Activated CD4-positive, CD25-positive, alpha-beta regulatory T cell (primary cell): ENCODE measurements at places on chromosomes 12 and 14.

DNA sequence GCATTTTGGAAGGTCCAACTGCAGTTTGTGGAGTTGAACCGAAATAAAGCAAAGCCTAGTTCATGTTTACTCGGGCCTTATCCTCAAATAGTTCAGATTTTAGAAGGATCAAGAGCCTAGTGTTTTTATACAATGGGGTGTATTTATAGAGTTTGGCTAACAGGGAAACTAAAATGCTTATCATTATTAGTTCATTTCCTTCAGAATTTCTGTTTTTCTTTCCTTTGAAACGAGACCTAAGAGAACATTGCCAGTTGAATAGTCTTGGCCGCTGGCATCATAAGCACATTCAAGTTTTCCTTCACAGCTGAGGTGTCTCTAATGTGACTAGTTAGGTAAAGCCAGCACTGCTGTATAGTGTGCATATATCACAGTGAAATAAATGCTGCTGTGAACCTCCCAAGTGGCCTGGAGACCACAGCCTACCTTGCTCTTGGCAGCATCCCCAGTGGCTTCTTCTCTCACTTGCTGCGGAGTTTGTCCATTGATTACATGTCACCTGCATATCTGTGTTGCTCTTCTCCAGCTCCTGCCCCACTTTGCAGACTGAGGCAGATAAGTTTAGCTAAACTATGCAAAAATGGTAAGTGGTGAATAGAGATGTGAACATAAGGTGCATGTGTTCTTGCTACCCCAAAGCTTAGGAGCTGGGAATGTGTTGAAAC is 88.8 kb downstream of the ANO6 start:
- no peak for DNase-seq

DNA sequence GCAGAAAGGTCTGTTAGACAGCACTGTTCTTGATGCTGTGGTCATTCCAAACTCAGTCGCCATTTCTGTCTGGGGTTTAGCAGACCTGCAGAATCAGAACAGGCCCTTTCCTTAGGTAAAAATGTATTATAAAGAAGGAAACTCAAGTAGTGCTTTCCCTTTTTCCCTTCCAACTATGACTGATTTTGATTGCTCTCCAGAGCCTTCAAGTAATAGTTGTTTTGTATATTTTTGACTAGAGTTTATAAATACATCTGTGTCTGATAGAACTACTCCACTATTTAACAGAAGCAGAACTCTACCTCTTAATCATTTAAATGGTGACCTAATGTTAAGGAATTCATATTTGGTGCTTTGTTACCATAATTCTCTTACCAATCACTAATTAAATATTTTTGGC is 74.0 kb downstream of the WNK1 start:
- DNase-seq: no peak

GRCh38 chr14:75636100-75636692 is 24.5 kb downstream of the ERG28 start:
- DNase-seq: no peak

DNA sequence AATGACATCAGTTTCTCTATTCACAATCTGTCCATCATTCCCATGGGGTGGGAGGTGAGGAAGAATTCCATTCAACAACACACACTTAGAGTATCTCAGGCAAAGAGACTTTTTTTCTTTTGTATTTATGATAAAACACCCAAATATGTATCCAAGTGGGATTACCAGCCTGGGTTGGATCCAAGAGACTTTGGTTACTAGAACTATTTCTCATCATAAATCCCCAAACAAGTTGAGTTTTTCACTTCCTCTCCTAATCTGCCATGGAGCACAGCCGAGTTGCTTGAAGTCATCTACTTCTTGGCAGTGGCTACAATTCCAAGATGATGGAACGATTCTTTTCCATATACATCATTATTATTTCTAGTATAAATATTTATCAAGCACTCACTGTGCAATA is 209.2 kb upstream of the HMGA2 start:
- no peak for DNase-seq

GRCh38 chr14:49545071-49545470 is 41.1 kb downstream of the RPS29 start:
- DNase-seq: no peak

- no peak for DNase-seq
Observed at GRCh38 chr12:81573228-81573627, 185.9 kb downstream of the PPFIA2 start.

GRCh38 chr12:6555018-6555691 is 687 bp downstream of the IFFO1 start:
- no peak for DNase-seq

DNA sequence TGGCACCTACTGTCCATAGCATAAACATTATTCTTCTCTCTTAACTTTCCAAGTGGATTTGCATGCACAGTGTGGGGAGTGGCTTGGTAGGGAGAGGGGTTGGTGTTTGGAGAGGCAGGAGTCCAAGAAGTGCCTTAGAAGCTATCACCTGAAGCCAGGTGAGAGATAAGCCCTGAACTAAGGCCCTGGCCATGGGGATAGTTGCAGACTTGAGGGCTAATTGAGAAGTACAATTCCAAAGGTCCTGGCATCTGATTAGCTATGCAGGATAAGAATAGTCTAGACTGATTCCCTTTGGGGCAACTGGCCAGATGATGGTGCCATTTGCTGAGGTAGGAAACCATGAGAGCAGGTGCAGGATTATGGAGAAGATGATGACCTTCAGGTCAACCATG is 2.0 kb upstream of the PCK2 start:
- no peak for DNase-seq

DNA sequence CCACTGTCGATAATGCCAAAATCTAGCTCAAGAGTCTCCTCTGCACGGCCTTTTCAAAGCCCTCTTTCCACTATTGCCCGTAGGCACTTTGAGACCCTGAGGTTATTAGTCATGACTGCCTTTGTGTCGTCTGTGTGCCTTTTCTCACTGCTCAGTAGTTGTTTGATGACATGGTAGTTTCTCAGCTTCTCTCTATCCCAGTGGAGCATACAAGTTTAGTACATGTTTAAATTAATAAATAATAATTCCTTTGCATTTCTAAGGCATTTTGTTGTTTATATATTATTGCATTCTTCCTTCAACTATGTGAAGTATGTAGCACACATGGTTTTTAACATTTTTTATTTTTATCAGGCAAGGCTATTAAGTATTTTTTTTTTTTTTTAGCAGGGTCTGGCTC is 458.1 kb downstream of the PCNX1 start:
- no peak for DNase-seq

DNA sequence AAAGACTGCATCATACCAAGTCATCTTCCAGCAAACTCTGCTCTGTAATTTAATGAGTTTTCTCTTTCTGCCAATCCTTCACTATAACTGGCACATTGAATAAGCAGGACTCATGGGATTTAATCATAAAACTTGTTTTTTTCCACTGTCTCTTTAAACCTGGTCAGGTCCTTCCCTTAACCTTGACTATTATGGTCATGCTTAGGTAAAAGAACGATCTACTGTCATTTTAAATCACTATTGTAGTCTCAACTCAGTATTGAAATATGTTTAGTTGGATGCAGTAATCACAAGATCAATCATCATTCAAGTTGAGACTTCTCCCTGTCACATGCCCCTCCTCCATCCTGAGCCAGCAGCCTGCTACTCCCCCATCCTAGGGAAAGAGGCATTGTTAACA is 56.1 kb downstream of the SLC35F4 start:
- DNase-seq: no peak

DNA sequence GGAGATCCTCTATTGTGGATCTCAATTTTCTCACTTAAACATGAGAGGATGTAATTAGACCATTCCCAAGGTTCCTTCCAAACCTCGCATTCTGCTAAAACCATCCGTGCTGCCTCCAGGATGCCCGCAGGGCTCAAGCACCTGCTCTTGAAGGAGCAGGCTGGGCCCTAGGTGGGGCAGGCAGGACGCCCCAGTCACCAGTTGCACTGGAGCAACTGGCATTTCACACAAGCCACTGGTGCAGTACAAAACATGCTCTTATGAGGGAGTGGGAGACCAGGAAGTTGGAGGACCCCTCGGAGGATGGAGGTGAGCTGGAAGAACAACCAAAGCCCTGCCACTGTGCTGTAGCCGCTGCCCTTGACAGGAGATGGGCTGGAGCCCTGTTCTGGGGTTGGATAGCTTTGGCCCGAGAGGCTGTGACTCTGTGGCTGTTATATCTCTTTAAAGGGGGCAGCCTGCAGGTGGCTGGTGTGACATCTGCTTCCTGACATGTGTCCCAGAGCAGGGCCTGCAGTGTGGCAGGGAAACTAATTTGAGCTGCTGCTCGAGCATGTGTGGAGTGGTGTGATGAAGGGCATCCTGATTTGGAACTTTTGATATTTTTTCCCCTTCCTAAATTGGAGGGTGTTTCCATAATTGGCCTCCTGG is 122.2 kb downstream of the CRACR2A start:
- no peak for DNase-seq

DNA sequence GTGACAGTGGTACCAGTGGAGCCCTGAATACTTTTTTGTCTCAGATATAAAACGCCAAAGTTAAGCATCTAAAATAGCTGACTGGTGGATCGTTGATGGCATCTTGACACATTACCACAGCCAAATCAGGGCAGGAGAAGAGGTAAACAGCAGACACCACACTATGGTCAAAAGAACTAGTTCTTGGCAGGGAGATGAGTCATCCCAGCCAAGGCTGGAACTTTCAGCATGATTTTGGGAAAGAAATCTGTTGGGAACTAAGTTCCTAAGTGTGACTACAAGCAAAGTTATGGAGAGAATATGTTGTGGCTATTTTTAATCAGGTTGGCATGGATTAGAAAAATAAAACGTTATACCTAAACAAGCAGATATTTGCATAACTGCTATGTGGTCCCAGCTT is 36.9 kb downstream of the LGR5 start:
- DNase-seq: no peak

DNA sequence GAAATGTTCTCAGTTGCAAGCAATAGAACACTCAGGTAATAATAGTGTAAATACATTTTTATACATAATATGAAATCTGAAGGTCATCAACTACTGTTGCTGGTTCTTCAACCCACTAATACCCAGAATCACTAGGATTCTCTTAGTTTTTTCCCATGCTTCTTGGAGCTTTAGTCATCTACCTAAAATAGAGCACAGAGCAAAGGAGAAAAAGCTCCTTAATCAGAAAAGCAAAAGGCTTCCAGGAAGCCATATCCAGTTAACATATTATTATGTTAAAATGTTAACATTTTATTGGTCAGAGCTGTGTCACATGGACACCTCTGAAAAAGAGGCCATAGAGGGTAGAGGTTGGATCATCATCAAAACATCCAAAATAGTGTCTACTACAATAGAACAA is 57.0 kb downstream of the CCER1 start:
- no peak for DNase-seq

DNA sequence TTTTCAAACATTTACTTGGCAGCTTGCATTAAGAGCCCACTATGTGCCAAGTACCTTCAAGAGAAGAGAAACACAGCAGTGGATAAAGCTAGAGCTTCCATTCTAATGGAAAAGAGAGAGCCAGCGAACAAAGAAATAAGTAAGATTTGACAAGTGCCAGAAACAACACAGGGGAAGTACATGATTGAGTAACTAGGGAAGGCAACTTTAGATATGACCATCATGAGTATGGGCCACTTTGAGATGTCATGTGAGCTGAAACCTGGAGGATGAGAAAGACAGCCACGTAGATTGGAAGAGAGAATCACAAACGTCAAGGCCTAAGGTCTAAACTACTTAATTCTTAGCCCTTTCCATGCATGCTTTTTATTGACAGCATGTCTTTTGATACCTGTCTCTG is 121.4 kb downstream of the ITPR2 start:
- DNase-seq: no peak

- DNase-seq: no peak
Observed at GRCh38 chr14:100761481-100761880, 34.8 kb downstream of the DLK1 start.

GRCh38 chr14:78509516-78509915 is 339.3 kb downstream of the NRXN3 start:
- no peak for DNase-seq

GRCh38 chr14:68404652-68405183 is 388.1 kb downstream of the ZFP36L1 start:
- DNase-seq: no peak

GRCh38 chr12:52964556-52965336 is 15.8 kb downstream of the KRT18 start:
- DNase-seq: no peak

DNA sequence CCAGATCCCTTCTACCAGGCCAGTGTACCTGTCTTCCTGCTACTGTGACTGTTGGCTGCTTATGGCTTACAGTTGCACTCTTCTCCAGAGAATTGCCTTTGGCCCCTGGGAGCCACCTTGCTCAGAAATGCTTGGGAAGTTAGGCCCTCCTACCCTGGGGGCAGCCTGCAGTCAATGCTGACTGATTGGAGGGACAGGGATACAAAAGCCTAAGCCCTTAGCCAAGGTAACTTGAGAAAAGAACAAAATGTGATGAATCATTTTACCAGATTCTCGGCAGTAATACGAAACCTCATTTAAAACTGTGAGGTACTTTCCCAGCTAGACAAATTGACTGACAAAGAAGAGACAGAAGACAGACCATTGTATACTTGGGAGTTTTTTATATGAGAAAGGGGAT is 47.3 kb downstream of the PTCSC3 start:
- no peak for DNase-seq

DNA sequence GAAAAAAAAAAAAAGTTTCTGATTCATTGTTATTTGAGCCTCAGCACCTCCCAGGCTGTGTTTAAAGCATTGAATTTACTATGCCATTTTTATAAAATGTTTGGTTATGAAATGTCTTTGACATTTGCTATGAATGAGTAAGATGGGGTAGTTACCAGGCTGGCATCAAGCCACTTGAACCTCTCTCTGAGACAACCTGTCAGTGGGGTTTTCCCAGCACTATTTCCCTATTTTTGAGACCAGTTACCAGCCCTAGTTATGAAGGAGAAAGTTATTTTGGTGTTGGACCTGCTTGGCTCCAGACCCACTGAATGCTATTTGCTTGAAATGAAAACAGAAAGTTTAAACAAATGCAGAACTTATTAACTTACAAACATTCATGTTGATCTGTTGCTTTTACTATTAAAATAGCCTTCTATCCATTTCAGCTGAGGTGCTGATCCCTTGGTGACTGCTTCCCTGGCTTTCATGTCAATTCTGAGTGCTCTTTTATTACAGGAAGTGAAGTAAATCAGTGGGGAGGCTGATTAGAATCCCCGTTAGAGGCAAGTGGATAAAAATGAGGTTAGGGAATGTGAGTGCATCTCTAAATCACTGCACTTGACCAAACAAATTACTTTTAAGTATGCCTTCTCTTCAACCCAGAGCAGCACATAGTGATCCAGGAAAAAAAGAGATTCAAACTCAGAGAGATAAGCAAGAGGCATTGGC is 37.8 kb downstream of the LLPH start:
- no peak for DNase-seq

GRCh38 chr12:91922139-91922538 is 223.5 kb downstream of the BTG1 start:
- no peak for DNase-seq

DNA sequence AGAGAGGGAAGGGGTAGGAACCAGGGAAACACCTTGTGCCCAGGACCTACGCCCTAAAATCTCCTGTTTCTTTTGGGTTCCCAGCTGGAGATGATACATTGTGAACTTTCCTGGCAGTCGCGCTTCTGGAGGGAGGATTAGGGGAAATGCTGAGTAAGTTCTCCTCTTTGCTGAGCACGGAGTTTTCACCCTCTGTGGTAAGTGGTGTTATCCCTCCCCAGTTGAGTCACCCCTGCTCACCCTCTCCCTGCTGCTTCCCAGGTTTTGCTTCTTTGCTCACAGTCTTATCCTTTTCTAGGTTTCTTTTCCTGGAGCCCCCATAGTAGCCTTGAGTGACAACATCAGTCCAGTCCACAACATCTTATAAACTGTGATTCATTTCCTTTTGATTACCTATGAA is 789.1 kb downstream of the TMEM121 start:
- DNase-seq: no peak

- DNase-seq: no peak
Observed at GRCh38 chr14:68610251-68610793, 182.5 kb downstream of the ZFP36L1 start.
